ENCODE measurements at places on chromosomes 2 and 18.

- DNase-seq, result no peak
Measured at GRCh38 chr2:232219496-232219870, 159.1 kb upstream of the ALPP start.

DNA sequence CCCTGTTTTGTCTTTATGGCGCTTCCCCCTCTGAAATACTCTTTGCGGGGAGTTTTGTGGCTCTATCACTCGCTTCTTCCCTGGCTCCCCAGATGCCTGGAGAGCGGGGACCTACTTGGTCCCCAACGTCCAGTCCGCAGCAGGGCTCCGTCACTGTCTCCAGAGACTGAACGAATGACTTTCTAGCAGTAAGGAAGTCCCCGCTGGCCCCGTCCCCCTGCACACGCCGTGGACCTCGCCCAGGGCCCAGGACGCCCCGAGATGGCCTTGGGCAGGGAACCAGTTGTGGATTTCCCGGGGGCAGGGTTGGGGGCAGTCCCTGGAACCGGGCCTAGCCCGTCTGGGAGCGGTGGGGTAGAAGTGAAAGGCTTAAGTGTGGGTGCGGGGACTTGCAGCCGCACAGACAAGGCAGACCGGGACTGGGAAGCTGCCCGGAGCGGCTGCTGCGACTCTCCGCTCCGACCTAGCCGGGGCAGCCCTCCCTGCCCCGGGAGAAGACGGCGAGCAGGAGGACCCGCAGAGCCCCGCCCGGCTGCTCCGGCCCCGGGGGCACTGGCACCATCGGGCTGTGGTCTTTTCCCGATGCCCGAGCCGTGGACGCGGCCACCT, 821 bp upstream of the EPHA4 start:
- no peak for DNase-seq

- no peak for DNase-seq
Measured at GRCh38 chr2:202009019-202009481, 24.6 kb upstream of the FZD7 start.

DNA sequence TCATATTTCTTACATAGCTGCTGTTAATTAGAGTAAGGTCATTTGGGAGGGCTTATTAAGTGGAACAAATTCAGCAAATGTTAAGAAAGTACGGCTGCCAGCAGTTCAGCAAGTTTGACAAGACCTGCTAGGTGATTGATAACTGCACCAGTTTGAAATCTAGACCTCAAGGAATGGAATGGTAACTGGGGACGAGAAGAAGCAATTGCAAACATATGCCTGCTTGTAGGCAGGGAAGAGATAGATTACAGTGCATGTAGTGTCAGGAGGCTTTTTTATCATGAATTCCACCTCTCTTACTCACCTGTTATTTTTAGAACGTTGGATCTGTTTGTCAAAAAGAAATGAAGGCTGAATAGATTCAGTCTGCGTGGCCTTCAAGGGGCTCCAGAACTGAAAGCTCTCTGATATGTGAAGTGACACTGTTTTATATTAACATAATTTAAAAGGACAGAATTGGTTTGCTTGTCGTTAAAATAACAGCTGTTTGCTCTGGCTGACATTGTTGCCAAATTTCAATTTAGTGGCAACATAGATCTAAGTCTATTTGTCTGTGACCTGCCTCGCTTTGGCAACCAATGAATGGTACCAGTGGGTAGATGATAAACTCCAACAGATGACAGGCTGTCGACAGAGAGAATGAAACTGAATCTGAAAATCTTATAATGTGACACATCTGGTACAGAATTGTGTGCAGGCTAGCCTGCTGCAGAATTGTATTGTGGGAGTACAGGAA, 199.3 kb downstream of the ZNF407 start:
- DNase-seq, result no peak

DNA sequence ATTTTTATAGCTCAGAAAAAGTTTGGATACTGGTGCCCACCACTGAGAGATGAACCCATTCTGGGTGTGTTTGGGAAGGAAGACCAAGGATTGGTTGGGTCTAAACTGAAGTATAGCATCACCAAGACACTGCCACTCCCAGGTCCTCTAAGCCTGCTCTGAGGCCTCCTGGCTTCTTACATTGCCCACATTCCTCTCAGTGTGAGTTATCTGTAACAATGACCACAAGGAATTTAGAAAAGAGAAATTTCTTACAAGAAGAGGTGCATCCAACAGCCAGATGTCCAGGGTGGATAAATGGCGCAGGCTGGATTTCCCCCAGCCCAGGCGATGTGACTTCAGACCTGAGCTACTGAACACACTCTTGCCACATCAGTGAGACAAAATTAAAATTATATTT, 1.6 kb upstream of the GPR45 start:
- DNase-seq, result no peak

DNA sequence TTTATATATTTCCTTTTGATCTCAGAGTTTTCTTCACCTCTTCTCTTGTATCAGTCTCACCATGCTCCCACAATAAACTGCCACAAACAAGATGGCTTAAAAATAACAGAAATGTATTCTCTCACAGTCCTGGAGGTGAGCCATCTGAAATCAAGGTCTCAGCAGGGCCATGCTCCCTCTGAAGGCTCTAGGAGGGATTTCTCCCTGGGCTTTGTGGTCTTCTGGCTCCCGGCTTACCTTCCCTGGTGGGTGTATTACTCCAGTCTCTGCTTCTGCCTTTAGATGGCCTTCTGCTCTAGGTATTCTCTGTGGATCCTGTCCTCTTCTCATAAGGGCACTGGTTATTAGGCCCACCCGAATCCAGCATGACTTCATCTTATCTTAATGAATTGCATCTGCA, 994.7 kb upstream of the POU3F3 start:
- DNase-seq, result no peak

GRCh38 chr2:69026026-69026425, 13.0 kb downstream of the ANTXR1 start:
- DNase-seq, result no peak

GRCh38 chr2:111165084-111165483, 44.4 kb downstream of the BCL2L11 start:
- no peak for DNase-seq

DNA sequence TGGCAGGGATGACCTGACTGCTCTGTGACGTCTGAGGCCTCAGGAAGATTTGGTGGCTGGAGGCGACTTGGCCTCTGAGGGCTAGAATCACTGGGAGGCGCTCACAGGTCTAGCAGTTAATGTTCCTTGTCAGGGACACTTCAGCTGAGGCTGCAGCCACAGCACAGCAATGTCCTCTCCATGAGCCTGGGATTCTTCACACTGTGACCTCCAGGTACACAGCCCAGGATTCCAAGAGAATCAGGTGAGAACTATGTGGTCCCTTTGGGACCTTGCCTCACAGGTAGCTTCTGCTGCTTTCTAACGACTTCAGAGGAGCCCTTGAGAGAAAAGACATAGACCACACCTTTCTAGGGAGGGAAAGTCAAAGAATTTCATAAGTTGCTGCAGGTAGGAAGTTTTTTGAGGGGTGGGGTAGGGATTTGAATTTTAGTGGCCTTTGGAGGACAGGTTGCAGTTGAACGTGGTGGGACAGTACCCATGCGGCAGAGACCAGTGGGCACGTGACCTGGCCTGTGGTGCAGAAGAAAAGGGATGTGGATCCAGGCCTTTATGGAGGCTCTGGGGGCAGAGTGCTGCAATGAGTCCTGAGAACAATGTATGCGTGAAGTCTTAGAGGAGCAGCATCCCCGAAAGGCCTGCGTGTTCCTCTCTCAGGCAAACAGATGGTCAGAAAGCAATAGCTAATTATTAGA, 86.2 kb downstream of the LYPD1 start:
- no peak for DNase-seq

GRCh38 chr2:226643030-226643945, 156.3 kb downstream of the IRS1 start:
- no peak for DNase-seq

GRCh38 chr2:55761024-55761423, 67.4 kb upstream of the PNPT1 start:
- no peak for DNase-seq

GRCh38 chr2:201872591-201872990, 66.3 kb downstream of the CDK15 start:
- DNase-seq, result no peak

DNA sequence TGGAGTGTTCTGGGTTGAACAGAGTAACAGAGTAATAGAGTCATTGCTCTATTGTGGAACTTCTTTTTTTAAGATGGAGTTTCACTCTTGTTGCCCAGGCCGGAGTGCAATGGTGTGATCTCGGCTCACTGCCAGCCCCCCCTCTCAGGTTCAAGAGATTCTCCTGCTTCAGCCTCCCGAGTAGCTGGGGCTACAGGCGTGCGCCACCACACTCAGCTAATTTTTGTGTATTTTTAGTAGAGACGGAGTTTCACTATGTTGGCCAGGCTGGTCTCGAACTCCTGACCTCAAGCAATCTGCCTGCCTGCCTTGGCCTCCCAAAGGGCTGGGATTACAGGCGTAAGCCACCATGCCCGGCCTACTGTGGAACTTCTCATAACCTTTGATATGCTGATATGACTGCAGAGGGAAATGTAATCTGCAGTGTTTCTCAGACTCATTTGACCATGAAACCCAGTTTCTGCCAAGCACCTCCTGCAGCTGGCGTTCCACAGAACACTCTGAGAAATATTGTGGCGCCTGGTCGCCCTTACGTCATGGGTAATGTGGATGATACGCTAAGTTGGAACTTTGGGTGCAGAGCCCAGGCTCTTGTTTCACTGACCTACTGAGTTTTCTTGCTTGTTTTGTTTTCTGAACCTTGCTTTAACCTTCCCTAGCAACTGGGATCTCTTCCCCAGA, 213.8 kb downstream of the BCL2 start:
- no peak for DNase-seq

DNA sequence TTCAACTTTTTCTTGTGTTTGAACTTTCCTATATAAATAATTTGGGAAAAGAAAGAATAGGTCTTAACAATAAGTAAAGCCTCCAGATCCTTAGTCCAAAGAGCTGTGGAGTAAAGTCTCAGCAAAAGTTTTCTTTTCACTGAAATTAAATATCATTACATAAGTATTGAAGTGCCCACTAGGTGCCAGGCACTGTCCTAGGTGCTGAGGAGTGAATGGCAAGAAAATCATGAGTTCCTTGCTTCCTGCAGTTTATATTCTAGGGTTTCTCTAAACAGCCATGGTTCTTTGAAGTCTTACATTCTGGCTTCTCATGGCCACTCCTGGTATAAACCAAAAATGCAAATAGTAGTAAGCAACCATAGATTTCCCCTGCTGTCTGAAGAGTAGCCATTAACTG, 59.7 kb downstream of the SPP2 start:
- DNase-seq, result no peak

- no peak for DNase-seq
Measured at GRCh38 chr2:130304726-130305125, 38.0 kb upstream of the IMP4 start.

DNA sequence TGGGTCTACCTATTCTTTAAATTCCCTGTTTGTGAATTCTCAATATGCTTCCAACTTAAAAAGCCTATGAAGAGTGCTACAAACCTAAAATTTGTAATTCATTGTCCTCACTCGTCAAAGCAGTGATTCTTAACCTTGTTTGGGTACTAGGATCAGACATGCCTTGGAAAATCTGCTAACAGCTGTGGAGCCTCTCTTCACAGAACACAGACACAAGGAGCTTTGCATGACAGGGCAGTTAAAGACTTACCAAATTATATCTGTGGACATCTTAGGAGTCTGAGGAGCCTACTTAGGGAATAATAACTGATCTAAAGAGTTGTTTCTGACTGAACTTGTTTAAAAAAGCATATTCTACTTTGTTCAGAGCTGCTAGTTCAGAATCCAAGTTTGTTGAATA, 38.1 kb downstream of the TMEM87B start:
- DNase-seq, result no peak

- DNase-seq, result no peak
Measured at GRCh38 chr2:215851082-215851481, 162.3 kb downstream of the MREG start.

GRCh38 chr2:164933671-164934189, 21.6 kb downstream of the SLC38A11 start:
- DNase-seq, result no peak

DNA sequence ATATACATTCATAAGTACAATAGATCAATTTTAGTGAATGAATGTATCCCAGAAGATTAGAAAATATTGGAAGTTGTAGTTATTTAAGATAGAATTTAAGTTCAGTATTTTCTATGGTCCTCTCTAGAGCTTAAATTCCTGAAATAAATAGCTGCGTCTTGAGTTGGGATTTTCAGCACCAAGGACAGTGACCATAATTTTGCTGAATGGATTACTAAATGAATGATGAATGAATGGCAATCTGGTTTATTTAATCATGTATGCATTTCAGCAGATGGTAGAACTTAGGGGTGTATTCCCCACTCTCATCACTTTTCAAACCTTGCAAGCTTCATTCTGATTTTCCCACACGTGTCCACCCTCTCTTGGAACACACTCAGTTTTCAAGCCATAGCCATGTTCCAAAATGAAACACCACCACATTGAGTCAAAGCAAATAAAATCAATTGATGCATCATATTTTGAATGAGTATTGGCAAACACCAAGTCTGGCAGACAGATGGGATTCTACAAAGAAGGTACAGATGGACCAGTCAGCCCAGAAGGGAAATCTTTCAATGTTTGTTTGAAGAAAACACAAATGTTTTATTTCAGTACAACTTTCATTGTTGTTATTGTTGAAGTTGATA, 362.2 kb upstream of the NXPH2 start:
- DNase-seq, result no peak

DNA sequence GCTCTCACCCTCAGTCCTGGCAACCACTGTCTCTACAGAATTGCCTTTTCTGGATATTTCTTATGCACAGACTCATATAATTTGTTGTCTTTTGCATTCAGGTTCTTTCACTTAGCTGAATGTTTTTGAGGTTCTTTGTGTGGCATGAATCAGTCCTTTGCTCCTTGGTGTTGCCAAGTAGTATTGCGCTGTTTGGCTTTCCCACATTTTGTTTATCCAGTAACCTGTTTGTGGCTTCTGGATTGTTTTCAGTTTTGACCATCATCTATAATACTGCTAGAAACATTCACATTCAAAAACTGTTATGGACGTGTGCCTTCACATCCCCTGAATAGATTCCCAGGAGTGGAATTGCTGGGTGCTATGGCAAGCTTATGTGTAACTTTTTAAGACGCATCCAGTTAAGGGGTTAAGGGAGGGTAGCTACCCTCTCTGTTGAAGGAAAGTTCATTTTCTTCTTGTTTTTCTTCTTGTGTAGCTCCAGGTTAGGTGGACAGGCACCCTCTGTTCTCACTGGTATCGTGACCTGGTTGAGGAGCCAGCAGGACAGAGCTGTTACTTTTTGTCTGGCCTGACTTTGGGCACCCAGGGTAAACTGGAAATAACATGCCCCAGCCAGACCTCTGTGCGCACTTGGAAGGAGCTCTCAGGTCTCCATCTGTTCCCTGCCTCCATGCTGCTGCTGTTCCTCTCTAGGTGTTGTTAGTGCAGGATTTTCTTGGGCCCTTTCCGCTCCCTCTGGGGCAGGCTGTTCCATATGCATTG, 29.6 kb downstream of the ARHGAP25 start:
- no peak for DNase-seq

DNA sequence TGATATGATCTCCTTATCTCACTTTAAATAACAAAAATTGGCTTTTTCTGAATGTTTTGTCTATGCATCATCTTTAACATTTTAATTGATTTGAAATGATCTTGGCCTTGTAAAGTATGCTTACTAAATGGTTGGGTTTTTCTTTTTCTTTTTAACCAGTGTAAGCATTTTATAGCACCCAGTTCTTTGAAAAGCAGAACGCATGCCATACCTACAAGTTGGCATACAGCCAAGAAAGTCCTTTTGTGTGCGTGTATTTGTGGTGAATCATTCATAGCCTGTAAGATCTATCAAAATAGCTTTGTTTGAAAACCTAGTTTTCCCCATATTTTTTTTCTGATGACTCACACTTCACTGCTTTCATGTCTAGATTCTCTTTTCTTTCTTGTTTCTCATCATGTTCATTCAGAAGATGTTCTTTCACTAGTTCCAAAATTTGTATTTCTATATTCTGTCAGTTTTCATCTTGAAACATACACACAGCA, 4.1 kb upstream of the VRK2 start:
- peak; percentile 4 for DNase-seq
